ENCODE measurements at places on chromosomes 16 and 17.

DNA sequence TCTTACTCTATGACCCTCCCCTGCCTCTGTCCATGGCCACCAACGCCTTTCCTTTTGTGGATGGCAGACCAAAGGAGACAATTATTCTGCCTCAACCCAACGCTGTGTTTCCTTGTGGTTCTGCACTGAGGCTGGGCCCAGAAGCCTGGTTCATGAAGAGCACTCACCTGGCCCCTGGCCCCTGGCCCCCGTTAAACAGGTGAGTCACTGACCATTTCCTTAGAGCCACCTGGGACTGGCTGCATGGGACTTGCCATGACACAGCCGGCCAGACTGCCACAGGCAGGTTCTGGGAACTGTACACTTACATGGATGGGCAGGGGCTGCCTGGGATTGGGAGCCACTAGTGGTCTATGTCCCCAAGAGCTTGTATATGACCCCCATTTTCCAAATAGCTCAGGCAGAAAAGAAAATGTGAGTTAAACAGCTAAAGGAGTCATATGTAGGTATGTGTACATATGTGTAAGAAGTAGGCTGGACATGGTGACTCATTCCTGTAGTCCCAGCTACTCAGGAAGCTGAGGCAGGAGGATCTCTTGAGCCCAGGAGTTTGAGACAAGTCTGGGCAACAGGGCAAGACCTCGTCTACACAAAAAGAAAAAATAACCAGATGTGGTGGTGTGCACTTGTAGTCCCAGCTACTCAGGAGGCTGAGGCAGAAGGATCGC lies 181.9 kb upstream of the CACNG5 start:
- H3K27ac ChIP-seq = no peak overlapping the region
- H3K27me3 ChIP-seq = no peaks in the 10 kb centered on the region
- DNase-seq = no peak
- no peaks in the 10 kb centered on the region for H3K36me3 ChIP-seq

DNA sequence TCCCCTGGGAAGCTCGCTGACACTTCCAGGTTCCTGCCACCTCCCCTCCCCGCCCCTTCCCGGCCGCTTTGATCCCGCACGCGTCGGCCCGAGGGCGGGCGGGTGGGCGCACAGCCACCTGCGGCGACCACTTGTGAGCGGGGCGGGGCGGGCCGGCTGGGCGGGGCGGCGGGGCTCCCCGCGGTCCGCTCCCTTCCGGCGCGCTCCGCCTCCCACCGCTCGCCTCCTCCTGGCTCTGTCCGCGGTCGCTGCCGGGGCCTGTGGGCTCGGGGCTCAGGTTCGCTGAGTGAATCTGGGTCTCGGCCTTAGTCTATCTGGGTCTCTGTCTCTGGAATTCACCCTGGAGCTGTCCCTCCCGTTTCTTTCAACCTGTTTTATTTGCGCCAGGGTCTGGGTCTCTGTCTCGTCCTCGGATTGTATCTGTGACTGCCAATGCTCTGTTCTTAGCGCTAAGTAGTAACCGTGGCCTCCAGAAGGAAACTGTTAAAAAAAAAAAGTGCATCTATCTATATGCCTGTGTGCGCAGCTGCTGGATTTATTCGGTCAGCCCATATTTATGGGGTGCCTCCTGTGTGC lies 2.7 kb upstream of the HES7 start:
- DNase-seq = no peak
- peaks cover 62% of the 10 kb centered on the region for H3K4me1 ChIP-seq
- H3K27me3 ChIP-seq = peaks cover 28% of the 10 kb centered on the region
- H3K27ac ChIP-seq = peak overlapping the region; percentile 46

- H3K4me1 ChIP-seq = peaks cover 11% of the 10 kb centered on the region
- H3K36me3 ChIP-seq = no peaks in the 10 kb centered on the region
- no peak overlapping the region for H3K4me3 ChIP-seq
- peaks cover 23% of the 10 kb centered on the region for H3K27me3 ChIP-seq
- H3K27ac ChIP-seq = no peak overlapping the region
Measured at GRCh38 chr17:21464611-21465021, 88.5 kb downstream of the KCNJ12 start.

- peaks cover 24% of the 10 kb centered on the region for H3K4me1 ChIP-seq
- no peak within 1 kb of the TSS for H3K27ac ChIP-seq
- H3K4me3 ChIP-seq = peak within 1 kb of the TSS; percentile 48
- peaks cover 54% of the 10 kb centered on the region for H3K27me3 ChIP-seq
- no peaks in the 10 kb centered on the region for H3K36me3 ChIP-seq
- no peak for DNase-seq
Measured at GRCh38 chr16:3045758-3046640, at the start of gene MMP25. Gene MMP25 (plus strand): TSS chr16:3046561. CDS start chr16:3046918, 357 bp downstream.

DNA sequence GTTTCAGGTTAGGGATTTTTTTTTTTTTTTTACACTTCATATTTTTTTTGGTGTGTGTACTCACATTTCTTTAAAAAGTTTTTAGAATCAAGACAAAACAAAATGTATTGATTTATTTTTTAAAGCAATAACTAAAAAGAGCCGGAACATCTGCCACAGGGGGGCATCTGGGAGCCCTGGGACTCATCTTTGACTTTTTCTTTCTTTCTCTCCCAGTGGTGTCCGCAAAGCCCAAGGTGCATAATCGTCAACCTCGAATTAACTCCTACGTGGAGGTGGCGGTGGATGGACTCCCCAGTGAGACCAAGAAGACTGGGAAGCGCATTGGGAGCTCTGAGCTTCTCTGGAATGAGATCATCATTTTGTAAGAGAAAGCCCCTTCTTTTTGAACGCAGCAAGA lies 36.3 kb downstream of the WWP2 start:
- peaks cover 22% of the 10 kb centered on the region for H3K4me1 ChIP-seq
- peaks cover 5% of the 10 kb centered on the region for H3K36me3 ChIP-seq
- no peak overlapping the region for H3K27ac ChIP-seq
- no peak overlapping the region for H3K4me3 ChIP-seq

GRCh38 chr16:79653373-79653891 lies 52.9 kb upstream of the MAF start:
- peaks cover 5% of the 10 kb centered on the region for H3K4me1 ChIP-seq
- no peaks in the 10 kb centered on the region for H3K27me3 ChIP-seq
- DNase-seq = no peak
- no peak overlapping the region for H3K4me3 ChIP-seq
- no peak overlapping the region for H3K27ac ChIP-seq

DNA sequence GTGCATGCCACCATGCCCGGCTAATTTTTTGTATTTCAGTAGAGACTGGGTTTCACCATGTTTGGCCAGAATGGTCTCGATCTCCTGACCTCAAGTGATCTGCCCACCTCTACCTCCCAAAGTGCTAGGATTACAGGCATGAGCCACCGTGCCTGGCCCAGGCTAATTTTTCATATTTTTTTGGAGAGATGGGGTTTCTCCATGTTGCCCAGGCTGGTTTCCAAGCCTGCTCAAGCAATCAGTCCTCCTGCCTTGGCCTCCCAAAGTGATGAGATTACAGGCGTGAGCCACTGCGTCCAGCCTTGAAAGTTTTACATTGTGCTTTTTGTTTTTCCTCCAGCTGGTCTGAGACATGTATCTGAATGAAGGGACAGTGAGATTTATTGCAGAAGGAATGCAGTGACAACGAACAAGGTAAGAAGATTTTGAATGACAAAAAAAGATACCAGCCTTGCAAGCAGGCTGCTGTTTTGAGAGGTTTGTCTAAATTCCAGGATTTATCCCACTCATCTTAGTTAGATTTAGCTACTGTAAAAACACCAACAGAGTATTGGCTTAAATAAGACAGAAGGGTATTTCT lies 3.4 kb upstream of the ENGASE start:
- no peaks in the 10 kb centered on the region for H3K27me3 ChIP-seq
- no peak overlapping the region for H3K27ac ChIP-seq
- H3K36me3 ChIP-seq = no peaks in the 10 kb centered on the region
- no peak overlapping the region for H3K4me3 ChIP-seq

DNA sequence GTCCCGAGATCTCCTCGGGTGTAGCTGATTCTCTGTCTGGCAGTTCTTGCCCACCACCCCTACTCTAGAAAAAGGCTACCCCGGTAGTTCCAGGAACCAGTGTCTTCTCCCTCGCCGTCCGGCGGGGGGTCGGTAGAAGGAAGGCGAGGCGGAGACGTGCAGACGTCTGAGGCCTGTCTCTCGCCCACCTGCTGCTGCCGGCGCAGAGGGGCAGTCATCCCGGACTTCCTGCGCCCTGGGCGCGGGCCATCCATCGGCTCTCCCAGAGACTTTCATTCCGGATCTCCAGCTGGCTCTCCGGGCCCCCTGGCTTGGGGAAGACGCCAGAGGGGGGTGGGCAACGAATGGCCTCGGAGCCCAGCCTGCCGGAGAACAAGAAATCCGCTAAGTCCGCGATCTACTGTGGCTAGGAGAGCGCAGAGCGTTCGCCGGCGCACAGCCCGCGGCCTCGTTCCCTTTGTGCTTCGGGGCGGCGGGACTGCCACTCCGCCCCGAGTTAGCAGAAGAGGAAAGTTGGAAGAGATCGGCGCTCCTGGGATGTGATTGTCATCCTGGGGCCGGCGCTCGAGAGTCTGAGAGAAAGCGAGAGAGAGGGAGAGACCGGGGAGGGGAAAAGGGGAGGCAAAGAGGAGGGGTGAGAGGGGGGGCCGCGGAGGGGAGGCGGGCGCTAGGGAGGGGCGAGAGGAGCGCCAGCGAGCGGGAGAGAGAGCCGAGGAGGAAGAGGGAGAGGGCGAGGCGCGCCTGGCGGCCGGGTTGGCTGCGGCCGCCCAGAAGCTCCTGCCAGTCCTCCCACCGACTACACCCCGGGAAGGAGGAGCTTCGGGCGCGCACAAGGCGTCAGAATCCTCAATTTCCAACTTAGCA lies at the start of gene IRX5:
Gene IRX5, plus strand, starts transcription at position 861 of the 864 bp plus-strand sequence. CDS start 334 bp downstream, outside the sequence.
- H3K36me3 ChIP-seq = peaks cover 4% of the 10 kb centered on the region
- H3K4me1 ChIP-seq = peaks cover 19% of the 10 kb centered on the region
- peak; percentile 92 for DNase-seq
- peak within 1 kb of the TSS; percentile 72 for H3K27ac ChIP-seq

- H3K4me1 ChIP-seq = no peaks in the 10 kb centered on the region
- no peaks in the 10 kb centered on the region for H3K27me3 ChIP-seq
- no peak for DNase-seq
- H3K4me3 ChIP-seq = no peak overlapping the region
- no peaks in the 10 kb centered on the region for H3K36me3 ChIP-seq
Measured at GRCh38 chr16:52308051-52308450, 238.9 kb downstream of the TOX3 start.

- no peak overlapping the region for H3K4me3 ChIP-seq
- H3K27me3 ChIP-seq = no peaks in the 10 kb centered on the region
- no peaks in the 10 kb centered on the region for H3K4me1 ChIP-seq
- H3K36me3 ChIP-seq = no peaks in the 10 kb centered on the region
Measured at GRCh38 chr17:34374457-34374856, 11.4 kb upstream of the CCL1 start.

DNA sequence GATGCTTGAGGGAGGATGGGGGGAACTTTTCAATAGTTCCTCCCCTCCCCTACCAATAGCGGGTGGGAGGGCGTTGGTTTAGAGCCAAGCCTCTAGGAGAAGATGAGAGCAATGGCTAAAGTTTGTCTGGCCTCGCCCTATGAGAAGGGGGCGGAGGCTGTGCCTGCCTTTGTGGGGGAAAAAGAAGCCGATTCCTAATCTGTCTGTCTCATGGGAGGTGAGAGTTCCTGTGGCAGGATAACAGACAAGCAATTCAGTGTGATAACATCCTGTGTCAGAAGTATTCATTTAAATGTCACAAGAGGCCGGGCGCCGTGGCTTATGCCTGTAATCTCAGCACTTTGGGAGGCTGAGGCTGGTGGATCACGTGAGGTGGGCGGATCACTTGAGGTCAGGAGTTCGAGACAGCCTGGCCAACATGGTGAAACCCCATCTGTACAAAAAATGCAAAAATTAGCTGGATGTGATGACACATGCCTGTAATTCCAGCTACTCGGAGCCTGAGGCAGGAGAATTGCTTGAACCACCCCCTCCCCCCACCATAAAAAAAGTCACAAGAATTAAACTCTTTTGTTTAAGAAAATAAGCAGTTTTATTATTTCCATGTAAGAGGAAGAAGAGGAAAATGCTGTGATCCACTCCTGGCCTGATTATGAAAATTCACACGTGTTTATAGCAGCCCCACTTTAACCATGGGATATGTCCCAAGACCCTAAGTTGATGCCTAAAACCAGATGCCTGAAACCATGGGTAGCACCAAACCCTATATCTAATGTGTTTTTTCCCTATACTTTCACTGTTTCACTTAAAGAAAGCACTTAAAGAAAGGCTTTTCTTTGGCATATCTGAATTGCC lies 1.7 kb downstream of the SLFN5 start:
- peaks cover 4% of the 10 kb centered on the region for H3K36me3 ChIP-seq
- no peaks in the 10 kb centered on the region for H3K27me3 ChIP-seq
- peak overlapping the region; percentile 98 for H3K27ac ChIP-seq
- peak; percentile 95 for DNase-seq
- H3K4me1 ChIP-seq = peaks cover 53% of the 10 kb centered on the region

DNA sequence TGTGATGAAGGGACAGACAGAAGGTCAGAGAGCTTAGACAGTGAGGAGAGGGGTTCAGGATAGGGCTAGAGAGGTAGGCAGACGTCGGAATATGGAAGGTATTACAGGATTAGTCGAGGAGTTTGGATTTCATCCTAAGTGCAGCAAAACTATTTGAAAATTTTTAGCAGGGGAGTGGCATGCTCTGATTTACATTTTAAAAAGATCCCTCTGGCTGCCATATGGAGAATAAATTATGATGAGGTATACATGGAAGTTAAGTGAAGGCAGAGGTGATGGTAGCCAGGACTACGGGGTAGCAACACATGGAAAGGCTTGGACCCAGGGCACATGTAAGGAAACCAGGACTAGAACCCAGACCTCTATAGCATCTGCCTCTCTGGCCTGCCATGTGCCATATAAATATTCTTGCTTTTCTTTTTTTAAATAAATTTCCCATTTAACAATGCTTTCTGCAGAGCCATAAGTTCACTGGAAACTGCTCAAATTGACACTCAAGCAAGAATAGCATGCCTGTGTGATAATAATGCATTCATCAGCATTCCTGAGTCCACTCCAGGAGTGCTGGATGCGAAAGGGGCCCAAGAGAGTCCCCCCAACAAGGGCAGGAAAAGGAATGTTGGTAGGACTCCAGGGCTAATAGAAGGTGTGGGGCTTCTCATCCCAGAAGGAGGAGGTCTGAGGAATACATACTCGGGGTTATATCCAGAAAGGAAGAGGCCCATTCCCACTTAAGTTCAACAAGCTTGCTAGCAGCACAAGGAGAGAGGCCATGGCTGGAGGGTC lies 78.2 kb downstream of the HLF start:
- no peak overlapping the region for H3K27ac ChIP-seq
- H3K4me1 ChIP-seq = no peaks in the 10 kb centered on the region

DNA sequence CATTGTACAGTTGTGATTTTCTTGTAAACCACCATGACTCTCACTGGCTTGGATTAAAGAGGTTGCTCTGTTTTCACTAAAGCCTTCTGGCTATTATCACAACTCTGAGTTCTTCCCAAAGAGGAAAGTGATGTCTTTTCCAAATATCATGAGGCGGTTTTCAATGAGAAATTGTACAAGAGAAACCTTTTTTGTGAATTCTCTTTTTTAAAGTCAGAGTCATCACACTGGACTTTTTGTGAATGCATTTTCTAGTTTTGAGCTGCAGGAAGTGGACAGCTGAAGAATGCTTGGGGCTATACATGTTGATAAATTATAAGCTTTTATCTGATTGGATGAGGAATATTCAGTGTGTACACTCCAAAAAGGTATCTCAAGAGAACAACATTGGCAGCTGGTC lies 100.2 kb downstream of the PHKB start:
- H3K4me3 ChIP-seq = no peak overlapping the region
- H3K27ac ChIP-seq = no peak overlapping the region
- no peaks in the 10 kb centered on the region for H3K36me3 ChIP-seq
- H3K4me1 ChIP-seq = peaks cover 3% of the 10 kb centered on the region
- DNase-seq = no peak

GRCh38 chr16:21194771-21195301 lies 16.5 kb downstream of the ZP2 start:
- H3K27me3 ChIP-seq = no peaks in the 10 kb centered on the region
- H3K36me3 ChIP-seq = no peaks in the 10 kb centered on the region
- H3K4me3 ChIP-seq = no peak overlapping the region
- no peaks in the 10 kb centered on the region for H3K4me1 ChIP-seq
- no peak overlapping the region for H3K27ac ChIP-seq

GRCh38 chr17:5583426-5584382 lies 605 bp downstream of the NLRP1 start:
- no peak for DNase-seq
- peaks cover 33% of the 10 kb centered on the region for H3K4me1 ChIP-seq
- H3K27ac ChIP-seq = peak overlapping the region; percentile 74
